Osteocyte (in vitro differentiated cells): ENCODE measurements at places on chromosomes 4 and X. TPM values are rescaled to one million over a fixed set of nuclear protein-coding genes. Genes with fewer than 3 reads are reported as not detected.

GRCh38 chrX:136735601-136736000, 45.1 kb downstream of the ARHGEF6 start:
- H3K36me3 ChIP-seq: peaks cover 3% of the 10 kb centered on the region
- H3K4me3 ChIP-seq: no peak overlapping the region
- H3K4me1 ChIP-seq: no peaks in the 10 kb centered on the region

DNA sequence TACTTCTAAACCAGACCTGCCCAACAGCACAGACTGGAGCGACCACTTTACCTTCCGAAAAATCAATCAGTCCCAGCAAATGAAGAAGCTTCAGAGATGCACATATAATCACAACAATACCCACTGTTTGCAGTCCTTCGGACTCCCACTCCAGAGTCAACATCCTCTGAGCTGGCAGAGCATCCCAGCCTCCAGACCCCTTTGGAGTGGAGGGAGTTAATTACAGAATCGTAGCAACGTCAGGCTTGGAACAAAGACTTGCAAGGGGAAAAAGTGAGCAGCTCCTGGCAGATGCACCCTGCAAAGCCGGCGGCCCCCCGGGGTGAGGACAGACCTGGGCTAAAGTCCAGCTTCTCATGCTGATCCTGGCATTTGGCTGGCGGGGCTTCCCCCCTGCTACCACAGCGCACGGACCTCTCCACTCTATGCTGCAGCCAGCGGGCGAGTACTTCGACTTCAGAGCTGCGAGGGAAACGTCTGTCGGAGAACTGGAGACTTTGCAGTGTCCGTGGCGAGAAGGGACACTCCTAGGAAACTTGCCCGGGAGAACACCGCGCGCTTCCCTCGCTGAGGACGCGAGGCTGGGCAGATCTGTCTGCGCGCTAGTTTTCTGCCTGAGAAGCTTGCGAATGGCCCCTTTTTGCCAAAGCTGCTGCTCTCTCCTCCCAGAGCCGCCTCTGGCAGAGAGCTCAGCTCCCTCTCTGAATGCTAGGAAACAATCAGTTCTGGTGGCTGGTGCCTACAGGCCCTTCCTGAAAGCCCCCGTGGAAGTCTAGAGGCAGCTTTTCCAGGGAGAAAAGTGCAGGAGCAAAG, 283.7 kb downstream of the PACRGL start:
- H3K27me3 ChIP-seq: peaks cover 8% of the 10 kb centered on the region
- DNase-seq: no peak
- H3K4me1 ChIP-seq: no peaks in the 10 kb centered on the region
- no peaks in the 10 kb centered on the region for H3K36me3 ChIP-seq

DNA sequence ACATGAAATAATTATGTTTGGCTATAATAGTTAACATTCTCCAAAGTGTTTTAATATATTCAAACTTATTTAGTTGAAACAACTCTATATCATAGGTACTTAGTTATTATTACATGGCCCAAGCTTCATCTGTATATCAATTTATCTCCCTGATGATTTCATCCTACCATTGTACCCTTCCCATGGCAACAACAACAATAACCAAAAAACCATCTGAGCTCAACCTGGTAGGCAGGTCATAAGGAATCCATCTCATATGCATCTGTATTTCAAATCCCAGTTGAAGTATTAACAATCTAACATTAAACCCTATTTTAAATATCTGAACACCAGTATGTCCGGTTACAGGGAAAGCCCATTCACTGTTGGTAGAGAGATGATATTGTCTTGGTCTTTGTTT, 33.1 kb upstream of the SLC7A11 start:
- H3K4me3 ChIP-seq: no peak overlapping the region
- H3K4me1 ChIP-seq: peaks cover 21% of the 10 kb centered on the region
- no peaks in the 10 kb centered on the region for H3K27me3 ChIP-seq
- peak overlapping the region; percentile 92 for H3K27ac ChIP-seq

- H3K4me1 ChIP-seq: no peaks in the 10 kb centered on the region
- DNase-seq: no peak
- H3K27ac ChIP-seq: no peak overlapping the region
- H3K27me3 ChIP-seq: no peaks in the 10 kb centered on the region
- H3K36me3 ChIP-seq: no peaks in the 10 kb centered on the region
- no peak overlapping the region for H3K4me3 ChIP-seq
These were observed 1957.4 kb upstream of the TENM3 start for GRCh38 chr4:180285796-180286195.

- H3K4me1 ChIP-seq: peaks cover 25% of the 10 kb centered on the region
- no peaks in the 10 kb centered on the region for H3K36me3 ChIP-seq
- H3K4me3 ChIP-seq: peak overlapping the region; percentile 78
- no peak overlapping the region for H3K27ac ChIP-seq
These were observed 114.3 kb upstream of the TEX13C start for GRCh38 chrX:125205133-125205917.

DNA sequence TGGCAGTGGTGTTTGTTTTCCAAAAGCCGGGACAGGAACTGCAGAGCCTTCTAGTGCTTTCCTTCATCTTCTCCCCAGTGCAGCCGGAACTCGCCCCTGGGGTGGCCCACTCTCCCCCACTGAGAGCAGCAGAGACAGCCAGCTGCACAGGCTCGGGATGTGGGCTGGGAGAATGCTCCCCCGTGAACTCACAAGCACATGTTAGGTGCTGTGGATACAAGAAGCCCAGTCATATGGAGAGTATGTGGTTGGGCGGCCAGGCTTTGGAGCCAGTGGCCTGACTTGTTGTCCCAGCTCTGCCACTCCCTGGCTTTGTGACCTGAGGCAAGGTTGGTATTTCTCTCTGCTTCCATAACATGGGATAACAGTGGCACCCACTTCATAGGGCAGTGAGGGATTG, 9.4 kb upstream of the KIAA0232 start:
- H3K4me3 ChIP-seq: no peak overlapping the region
- H3K27ac ChIP-seq: peak overlapping the region; percentile 83
- no peak for DNase-seq
- no peaks in the 10 kb centered on the region for H3K36me3 ChIP-seq
- peaks cover 40% of the 10 kb centered on the region for H3K4me1 ChIP-seq
- H3K27me3 ChIP-seq: peaks cover 10% of the 10 kb centered on the region

DNA sequence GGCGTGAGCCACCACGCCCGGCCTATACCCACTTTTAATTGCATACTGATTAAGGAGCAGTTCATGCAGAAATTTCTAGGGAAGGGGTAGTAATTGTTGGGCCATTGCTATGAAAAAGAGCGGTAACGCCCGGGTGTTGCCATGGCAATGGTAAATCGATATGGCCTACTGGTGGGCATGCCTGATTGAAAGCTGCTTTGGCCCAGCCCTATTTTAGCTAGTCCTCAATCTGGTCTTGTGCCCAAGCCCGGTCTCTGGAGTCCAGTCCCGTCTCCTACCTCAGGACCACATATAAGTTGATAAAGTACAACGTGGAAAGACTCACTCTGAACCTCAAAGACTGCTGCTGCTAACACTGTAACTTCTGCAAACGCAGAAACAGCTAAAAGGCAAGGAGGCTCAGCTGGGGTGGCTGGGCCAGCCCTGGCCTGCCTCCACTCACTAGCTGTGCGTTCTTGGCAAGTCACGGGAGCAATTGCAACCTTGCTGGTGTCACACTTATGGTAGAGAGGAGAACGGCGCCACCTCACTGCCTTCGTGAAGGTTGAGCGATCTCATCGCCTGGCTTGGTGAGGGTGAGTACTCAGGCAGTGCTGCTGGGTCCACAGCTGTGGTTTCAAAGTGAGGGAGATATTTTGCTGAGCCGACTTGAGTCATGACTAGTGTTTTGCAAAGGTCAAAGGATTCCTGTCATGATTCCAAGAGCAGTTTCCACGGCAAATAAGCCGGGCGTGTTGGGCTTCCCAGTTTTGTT, 57.0 kb upstream of the GRPEL1 start:
- H3K36me3 ChIP-seq: no peaks in the 10 kb centered on the region
- H3K4me1 ChIP-seq: peaks cover 15% of the 10 kb centered on the region
- DNase-seq: no peak
- H3K27me3 ChIP-seq: peaks cover 19% of the 10 kb centered on the region
- H3K27ac ChIP-seq: no peak overlapping the region

S100G gene
- not detected in 2 replicates for total RNA-seq

DNA sequence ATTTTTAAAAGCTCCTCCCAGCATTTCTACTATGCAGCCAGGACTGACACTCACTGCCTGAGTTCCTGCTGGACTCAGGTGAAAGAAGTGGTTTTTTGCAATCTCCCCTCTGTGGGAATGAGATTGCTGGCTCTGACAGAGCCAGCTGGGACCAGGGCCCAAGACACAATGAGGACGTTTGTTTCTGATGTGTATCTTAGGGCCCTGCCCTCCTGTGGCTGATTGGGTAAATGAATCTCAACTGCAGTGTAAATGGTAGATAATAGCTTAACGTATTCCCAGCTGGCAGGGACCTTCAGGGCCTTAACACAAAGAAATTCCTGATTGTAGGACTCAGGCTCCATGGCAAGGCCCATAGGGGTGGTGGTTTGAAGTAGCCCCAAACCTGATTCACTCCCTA, 85.8 kb upstream of the PRPS1 start:
- H3K4me3 ChIP-seq: no peak overlapping the region
- H3K27me3 ChIP-seq: no peaks in the 10 kb centered on the region
- no peak for DNase-seq

DNA sequence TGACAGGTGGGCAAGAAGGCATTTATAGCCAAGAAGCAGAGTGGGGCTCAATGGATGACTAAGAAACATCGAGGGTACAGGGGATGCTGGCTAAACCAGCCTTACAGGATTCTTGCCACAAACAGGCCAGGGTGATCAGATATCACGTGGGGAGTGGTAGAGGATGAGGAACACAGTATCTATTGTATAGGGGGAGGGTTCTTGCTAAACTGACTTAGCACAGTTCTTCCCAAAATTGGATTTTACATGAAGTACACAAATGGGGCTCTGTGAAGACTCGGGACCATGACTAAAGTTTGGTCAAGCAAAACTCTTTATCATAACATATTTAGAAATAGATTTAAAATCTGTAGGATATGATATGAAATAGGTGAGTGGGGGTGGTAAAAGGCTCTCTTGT, 144.0 kb upstream of the ATOH1 start:
- DNase-seq: no peak
- peaks cover 9% of the 10 kb centered on the region for H3K27me3 ChIP-seq
- H3K4me1 ChIP-seq: no peaks in the 10 kb centered on the region
- H3K27ac ChIP-seq: no peak overlapping the region

TSPAN7 gene
- total RNA-seq: 0.40 and 0.86 TPM in 2 replicates

DNA sequence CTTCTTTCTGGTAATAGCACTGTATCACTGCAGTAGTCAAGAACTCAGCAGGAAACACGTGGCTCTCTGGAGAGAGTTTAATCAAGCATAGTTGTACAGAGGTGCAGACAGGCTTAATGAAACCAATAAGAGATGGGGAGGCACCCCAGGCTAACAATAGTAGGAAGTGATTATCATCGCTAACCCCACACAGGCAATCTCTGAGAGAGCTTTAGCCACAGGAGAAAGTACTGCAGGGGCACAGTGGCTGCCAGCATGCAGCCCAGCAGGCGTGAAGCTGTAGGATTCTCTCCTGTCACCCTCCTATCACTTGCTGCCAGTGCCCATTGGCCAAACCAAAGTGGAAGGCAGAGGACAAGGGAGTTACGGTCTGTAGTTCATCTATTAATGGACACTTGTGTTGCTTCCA, 450.0 kb upstream of the RASGEF1B start:
- H3K27me3 ChIP-seq: peaks cover 5% of the 10 kb centered on the region
- H3K4me1 ChIP-seq: no peaks in the 10 kb centered on the region
- H3K4me3 ChIP-seq: no peak overlapping the region
- no peaks in the 10 kb centered on the region for H3K36me3 ChIP-seq
- H3K27ac ChIP-seq: no peak overlapping the region

COL4A5 gene
- total RNA-seq: 535 and 547 TPM in 2 replicates

DNA sequence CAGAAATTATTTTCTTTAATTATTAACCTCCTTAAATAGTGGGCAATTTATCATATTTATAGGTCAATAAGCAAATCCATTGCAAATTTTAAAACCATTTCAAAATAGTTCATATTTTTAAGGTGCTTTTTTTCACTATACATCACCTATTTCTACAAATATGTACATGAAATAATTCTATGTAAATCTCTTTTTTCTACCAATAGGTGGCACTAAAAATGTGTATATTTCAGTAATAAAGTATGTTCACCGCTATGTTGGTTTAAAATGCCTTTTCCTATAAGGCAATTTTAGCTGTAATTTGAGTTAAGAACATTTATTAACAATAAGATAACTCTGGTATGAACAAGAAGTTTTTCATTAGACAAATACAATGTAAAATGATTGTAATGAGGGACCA, 672.2 kb downstream of the KCTD8 start:
- DNase-seq: no peak
- H3K27ac ChIP-seq: no peak overlapping the region
- peaks cover 6% of the 10 kb centered on the region for H3K27me3 ChIP-seq
- H3K4me1 ChIP-seq: no peaks in the 10 kb centered on the region
- no peaks in the 10 kb centered on the region for H3K36me3 ChIP-seq
- H3K4me3 ChIP-seq: no peak overlapping the region

DNA sequence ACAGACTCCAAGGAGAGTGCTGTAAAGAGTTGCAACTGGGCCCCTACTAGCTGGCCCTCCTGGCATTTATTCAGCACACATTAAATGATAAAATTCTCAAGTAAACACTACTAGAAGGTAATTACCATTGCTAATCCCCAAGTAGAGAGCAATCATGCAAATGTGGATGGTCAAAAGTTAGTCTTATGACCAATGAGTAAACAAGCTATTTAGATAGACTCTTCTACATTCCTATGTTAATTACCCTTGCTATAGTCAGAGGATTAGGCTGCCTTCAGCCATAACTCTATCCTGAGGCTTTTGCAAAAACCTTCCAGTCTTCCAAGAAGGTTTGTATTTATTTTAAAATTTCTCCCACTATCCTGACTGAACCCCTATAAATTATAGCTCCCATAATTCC, 28.3 kb upstream of the HPGD start:
- no peak overlapping the region for H3K27ac ChIP-seq
- no peak overlapping the region for H3K4me3 ChIP-seq
- no peak for DNase-seq
- peaks cover 8% of the 10 kb centered on the region for H3K27me3 ChIP-seq
- H3K4me1 ChIP-seq: peaks cover 12% of the 10 kb centered on the region

DAPP1 gene
- total RNA-seq: not detected in 2 replicates

GRCh38 chrX:117972711-117973109, 143.9 kb downstream of the KLHL13 start:
- H3K27ac ChIP-seq: no peak overlapping the region
- H3K36me3 ChIP-seq: no peaks in the 10 kb centered on the region
- no peaks in the 10 kb centered on the region for H3K4me1 ChIP-seq

DNA sequence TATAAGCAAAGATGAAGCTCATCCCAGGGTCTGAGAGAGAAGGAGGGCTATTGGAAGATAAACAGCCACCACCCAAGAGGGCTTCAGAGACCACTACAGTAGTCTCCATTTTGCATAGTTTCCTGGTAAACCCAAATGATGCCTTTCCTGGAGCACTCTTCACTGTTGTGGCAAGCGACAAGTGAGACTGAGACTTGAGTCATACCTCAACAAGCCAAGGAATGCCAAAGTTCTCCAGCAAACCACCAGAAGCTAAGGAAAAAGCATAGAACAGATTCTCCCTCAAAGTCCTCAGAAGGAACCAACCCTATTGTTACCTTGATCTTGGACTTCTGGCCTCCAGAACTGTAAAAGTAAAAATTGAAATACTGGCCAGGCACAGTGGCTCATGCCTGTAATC, 65.9 kb downstream of the LARP7 start:
- H3K4me3 ChIP-seq: no peak overlapping the region
- H3K36me3 ChIP-seq: no peaks in the 10 kb centered on the region
- DNase-seq: no peak
- peaks cover 10% of the 10 kb centered on the region for H3K4me1 ChIP-seq

SNCA gene
- total RNA-seq: 7.9 and 8.8 TPM in 2 replicates

APLN gene
- total RNA-seq: 0.38 and 0.39 TPM in 2 replicates

FRAS1 gene
- total RNA-seq: 0.89 and 1.6 TPM in 2 replicates

- H3K27ac ChIP-seq: no peak overlapping the region
- no peak for DNase-seq
- no peaks in the 10 kb centered on the region for H3K4me1 ChIP-seq
- no peaks in the 10 kb centered on the region for H3K36me3 ChIP-seq
- no peaks in the 10 kb centered on the region for H3K27me3 ChIP-seq
- H3K4me3 ChIP-seq: no peak overlapping the region
These were observed 143.0 kb downstream of the AFF2 start for GRCh38 chrX:148643460-148643859.
